Activated CD4-positive, alpha-beta T cell treated with anti-CD3 and anti-CD28 coated beads for 36 hours (primary cell): ENCODE measurements at places on chromosomes 12 and 14.
A peak's percentile ranks its signal among the peaks of the same experiment; 100 is the strongest.

GRCh38 chr14:105519946-105520698 lies 6.3 kb upstream of the TMEM121 start:
- no peak for DNase-seq

DNA sequence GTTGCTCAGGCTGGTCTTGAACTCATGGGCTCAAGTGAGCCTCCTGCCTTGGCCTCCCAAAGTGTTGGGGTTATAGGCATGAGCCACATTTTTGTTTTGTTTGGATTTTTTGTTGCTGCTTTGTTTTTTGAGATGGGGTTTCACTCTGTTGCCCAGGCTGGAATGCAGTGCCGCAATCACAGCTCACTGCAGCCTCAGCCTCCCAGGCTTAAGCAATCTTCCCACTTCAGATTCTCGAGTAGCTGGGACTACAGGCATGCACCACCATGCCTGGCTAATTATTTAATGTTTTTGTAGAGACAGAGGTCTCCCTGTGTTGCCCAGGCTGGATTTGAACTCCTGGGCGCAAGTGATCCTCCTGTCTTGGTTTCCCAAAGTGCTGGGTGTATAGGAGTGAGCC lies 5.7 kb upstream of the PLEK2 start:
- DNase-seq = no peak

DNA sequence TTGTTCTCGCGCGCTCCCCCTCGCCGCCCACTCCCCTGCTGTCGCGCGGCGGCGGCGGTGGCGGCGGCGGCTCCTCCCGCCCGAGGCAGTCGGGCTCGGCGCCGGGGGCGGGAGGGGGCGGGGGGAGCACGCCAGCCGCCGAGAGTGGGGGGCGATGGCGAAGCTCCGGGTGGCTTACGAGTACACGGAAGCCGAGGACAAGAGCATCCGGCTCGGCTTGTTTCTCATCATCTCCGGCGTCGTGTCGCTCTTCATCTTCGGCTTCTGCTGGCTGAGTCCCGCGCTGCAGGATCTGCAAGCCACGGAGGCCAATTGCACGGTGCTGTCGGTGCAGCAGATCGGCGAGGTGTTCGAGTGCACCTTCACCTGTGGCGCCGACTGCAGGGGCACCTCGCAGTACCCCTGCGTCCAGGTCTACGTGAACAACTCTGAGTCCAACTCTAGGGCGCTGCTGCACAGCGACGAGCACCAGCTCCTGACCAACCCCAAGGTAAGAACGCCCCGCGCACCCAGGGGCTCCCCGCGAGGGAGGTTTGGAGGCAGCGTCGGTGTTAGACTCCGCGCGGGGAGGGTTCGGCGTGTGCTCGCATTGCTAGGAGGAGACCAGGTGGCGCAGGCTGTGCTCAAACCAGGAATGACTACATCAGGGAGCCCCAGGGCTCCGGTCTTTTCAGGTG lies 629 bp downstream of the KCNMB4 start:
- peak; percentile 75 for DNase-seq

DNA sequence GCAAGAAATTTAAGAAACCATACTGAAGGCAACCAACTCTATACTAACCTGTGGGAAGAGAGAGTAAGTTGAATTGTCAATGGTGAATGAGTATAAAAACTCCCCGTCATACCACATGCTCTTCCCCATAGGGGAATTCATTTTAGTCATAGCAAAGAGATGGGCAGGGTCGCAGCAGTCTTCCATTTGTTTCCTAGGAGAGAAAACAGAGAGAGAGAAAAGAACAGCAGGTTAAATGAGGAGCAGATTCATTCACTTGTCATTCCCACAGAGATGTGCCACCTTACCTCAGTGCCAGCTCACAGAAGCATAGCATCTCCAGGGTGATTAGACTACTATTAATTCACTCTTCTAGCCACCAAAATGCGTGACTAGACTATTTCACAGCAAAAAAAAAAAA lies 47.4 kb downstream of the ST8SIA1 start:
- DNase-seq = no peak

DNA sequence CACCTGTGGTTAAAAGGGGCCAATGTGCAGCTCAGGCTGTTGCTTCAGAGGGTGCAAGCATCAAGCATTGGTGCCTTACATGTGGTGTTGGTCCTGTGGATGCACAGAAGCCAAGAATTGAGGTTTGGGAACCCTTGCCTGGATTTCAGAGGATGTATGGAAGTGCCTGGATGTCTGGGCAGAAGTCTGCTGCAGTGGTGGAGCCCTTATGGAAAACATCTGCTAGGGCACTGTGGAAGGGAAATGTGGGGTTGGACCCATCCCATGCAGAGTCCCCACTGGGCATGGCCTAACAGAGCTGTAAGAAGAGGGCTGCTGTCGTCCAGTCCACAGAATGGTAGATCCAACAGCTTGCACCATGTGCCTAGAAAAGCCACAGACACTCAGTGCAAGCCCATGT lies 36.6 kb downstream of the PCNX1 start:
- no peak for DNase-seq

- DNase-seq = no peak
These were observed 471.7 kb downstream of the LRFN5 start for GRCh38 chr14:42078345-42078744.

- no peak for DNase-seq
These were observed 80.4 kb upstream of the DNM1L start for GRCh38 chr12:32598688-32599087.

- no peak for DNase-seq
These were observed 196.2 kb upstream of the ARHGAP5 start for GRCh38 chr14:31880935-31881334.

- DNase-seq = no peak
These were observed 82.2 kb downstream of the MIA2 start for GRCh38 chr14:39315859-39316444.

DNA sequence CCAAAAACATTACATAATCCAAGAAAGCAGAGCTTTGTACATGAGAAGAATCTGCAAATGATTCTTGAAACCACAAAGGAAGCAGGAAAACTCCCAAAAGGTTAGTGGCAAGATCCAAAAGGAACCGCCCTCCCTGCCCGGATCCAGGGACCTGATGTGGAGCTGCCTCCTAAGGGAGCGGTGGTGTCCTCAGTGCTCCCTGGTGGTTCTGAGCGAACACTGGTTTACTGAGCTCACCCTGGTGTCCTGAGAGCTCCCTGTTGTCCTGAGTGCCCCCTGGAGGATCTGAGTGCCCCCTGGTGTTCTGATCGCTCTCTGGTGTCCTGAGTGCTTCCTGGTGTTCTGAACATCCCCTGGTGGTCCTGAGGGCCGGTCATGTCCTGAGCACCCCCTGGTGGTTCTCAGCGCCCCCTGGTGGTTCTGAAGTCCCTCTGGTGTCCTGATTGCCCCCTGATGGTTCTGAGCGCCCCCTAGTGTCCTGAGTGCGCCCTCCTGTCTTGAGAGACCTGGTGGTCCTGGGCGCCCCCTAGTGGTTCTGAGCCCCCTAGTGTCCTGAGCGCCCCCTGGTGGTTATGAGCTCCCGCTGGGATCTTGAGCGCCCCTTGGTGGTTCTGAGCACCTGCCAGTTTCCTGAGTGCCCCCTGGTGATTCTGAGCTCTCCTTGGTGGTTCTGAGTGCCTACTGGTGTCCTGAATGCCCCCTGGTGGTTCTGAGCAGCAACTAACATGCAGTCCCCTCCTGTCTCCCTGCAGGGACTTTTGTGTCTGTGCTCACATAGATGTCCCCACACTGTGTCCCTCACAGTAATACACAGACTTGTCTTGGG lies 891.1 kb downstream of the TMEM121 start:
- DNase-seq = peak; percentile 99

- no peak for DNase-seq
These were observed 135.2 kb downstream of the RERGL start for GRCh38 chr12:17954788-17955187.
